ENCODE measurements at places on chromosomes 1 and 21.
A peak's percentile ranks its signal among the peaks of the same experiment; 100 is the strongest.

DNA sequence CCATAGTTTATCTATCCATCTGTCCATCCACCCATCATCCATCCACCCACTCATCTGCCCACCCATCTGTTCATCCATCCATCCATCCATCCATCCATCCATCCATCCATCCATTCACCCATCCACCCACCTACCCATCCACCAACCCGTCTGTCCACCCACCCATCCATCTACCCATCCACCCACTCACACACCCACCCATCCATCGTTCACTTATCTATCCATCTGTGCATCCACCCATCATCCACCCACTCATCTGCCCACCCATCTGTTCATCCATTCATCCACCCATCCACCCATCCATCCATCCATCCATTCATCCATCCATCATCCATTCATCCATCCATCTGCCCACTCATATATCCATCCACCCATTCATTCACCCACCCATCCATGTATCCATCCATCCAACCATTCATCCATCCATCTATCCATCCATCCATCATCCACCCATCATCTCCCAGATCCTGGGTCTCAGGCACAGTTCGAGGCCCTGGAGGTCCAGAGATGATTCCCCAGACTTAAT, 88.2 kb upstream of the WNT4 start:
- no peak for DNase-seq

- no peak for DNase-seq
Observed at GRCh38 chr1:70608815-70609214, 197.7 kb downstream of the CTH start.

DNA sequence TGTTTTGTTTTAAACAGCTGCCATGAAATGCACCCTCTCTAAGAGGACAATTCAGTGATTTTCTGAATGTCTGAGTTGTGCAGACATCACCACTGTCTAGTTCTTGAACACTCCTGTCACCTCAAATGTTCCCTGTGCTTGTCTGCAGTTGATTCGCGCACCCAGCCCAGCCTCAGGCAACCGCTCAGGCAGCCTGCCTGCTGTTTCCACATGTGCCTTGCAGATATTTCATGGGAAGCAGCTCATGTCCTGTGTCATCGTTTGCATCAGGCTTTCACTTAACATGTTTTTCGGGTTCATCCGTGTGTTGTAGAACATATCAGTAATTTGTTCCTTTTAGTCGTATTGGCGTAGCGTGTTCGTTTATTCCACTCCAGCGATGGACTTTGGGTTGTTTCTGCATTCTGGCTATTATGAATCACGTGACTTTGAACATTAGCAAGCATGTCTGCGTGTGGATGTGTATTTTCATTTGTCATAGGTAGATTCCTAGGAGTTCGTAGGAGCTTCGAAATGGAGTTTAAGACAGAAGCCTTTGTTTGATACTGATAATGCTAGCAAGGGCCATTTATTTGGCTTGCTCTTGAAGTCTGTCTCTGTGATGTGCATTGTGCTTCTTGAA, 12.1 kb downstream of the ADARB1 start:
- no peak for DNase-seq

DNA sequence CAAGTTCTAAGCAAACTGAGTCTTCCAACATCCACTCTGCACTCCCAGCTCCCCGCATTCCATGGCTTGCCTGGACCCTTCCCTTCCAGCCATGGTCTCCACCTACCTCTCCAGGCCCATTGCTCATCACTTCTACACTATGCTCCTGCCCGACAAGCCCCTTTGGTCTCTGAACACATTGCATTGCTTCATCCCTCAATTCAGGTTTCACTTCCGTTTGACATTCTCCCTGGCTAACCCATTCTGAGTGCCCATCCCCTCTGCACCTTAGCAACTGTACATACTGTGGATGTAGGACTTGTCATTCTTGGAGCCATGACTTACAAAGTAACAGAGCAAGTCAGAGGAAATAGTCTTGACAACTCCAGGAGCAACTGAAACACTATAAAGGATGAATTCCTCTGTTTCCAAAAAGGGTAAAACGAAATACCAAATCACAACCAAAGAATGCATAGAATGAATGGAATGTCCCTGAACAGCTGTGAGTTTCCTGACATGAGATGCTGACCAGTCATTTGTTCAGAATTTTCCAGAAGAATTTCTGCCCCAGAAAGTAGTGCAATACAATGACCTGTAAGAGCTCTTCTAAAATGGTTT, 66.7 kb downstream of the KCNJ6 start:
- no peak for DNase-seq

- no peak for DNase-seq
Observed at GRCh38 chr1:33188572-33189275, 6.9 kb upstream of the TRIM62 start.

GRCh38 chr1:94305704-94306103, 68.3 kb upstream of the ARHGAP29 start:
- no peak for DNase-seq

GRCh38 chr1:146020058-146021049, 1.2 kb downstream of the HJV start:
- no peak for DNase-seq

GRCh38 chr1:24278726-24279125, 40.4 kb upstream of the GRHL3 start:
- DNase-seq: no peak

DNA sequence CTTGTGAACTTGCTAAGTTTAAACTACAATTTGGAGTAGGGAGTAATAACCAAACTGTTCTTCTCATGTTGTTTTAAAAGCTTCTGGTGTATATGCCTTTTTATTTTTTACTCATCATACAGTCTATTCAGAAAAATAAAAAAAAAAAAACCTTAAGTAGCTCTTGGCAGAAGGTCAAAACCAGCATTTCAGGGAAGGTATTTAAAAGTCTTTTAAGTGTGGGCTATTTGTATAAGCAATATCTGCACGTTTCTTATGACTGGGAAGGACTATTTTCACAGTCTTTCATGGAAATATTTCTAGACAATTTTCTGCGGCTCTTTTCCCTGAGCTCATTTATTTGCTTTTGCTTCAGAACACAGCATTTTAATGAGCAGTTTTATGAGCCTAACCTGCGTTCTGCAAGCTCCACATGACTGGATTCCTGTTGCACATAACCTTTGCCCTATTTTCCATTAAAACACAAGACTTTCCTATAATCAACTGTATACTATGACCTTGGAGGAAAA, 60.9 kb upstream of the C1orf105 start:
- no peak for DNase-seq

- DNase-seq: no peak
Observed at GRCh38 chr1:65020774-65021173, 54.4 kb upstream of the JAK1 start.

GRCh38 chr1:55751776-55752175, 536.6 kb upstream of the USP24 start:
- DNase-seq: no peak

- peak; percentile 58 for DNase-seq
Observed at GRCh38 chr1:200488375-200489165, 78.7 kb upstream of the ZNF281 start.

- DNase-seq: no peak
Observed at GRCh38 chr1:21634806-21635535, 34.2 kb downstream of the RAP1GAP start.

DNA sequence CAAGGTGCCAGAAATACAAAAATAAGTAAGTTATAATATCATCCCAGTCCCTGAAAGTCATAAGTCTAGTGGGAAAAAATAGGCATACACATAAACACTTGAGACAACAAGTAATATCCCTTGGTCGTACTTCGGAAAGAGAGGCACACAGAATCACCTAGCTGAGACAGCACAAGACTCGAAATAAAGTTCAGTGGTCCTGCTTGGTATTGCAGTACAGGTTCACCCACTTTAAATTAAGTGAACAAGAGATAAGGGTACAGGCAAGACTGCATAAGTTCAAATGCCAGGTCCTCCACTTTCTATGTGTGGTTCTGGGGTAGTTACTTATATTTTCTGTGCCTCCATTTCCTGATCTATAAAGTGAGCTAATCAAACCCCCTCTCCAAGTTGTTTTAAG, 47.6 kb downstream of the SEC16B start:
- DNase-seq: no peak

- peak; percentile 74 for DNase-seq
Observed at GRCh38 chr1:11730429-11730891, 5.5 kb upstream of the AGTRAP start.

- no peak for DNase-seq
Observed at GRCh38 chr1:71231751-71232150, 150.9 kb upstream of the ZRANB2 start.
